Neural crest cell (in vitro differentiated cells): ENCODE measurements at places on chromosomes 2 and 18. TPM values are rescaled to one million over a fixed set of nuclear protein-coding genes. Genes with fewer than 3 reads are reported as not detected.

DNA sequence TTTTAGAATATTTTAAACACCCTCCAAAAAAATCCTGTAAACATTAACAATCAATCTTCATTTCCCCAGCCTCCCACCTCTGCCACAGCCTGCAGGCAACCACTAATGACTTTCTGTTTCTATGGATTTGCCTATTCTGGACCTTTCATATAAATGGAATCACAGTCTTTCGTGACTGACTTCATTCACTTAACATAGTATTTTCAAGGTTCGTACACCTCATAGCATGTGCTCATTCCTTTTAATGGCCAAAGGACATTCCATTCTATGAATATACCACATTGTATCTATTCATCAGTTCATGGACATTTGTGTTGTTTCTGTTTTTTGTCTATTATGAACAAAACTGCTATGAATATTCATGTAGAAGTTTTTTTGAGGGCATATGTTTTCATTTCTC is 48.5 kb downstream of the NAT8 start:
- no peak for DNase-seq

GLI2 gene
- total RNA-seq = 48.8 and 49.1 TPM in 2 replicates

- DNase-seq = no peak
Measured at GRCh38 chr2:80545420-80546210, 241.1 kb upstream of the LRRTM1 start.

- DNase-seq = peak; percentile 4
Measured at GRCh38 chr18:26103579-26103978, 13.2 kb upstream of the SS18 start.

- no peak for DNase-seq
Measured at GRCh38 chr2:10752236-10752635, 30.8 kb downstream of the ATP6V1C2 start.

DNA sequence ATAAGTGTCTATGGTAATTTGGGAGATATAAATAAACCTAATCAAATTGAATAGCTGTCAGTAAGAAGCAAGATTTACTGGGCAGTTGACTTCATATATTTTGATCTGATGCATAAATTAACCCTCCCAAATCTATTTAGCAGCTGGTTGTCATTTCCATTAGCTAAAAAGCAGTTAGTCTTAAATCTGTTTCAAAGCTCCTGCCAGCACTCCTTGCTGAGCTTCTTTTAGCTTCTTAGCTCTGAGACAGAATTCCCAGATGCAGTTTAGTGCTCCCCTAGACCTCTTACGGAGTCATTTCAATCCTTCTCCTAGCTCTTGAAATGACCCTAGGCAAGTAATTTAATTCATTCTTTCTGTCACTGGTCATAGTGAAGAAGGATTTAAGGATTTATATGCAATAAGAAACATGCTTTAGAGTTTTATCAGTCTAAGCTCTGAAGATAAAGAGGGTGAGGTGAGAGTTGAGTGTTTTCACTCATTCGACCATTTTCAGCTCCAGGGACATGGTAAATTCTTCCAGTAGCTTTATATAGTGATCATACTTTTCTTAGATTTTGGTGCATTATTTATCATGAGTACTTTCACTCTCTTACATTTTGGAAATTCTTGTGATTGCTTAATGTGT is 98.9 kb downstream of the PHLPP1 start:
- no peak for DNase-seq

- no peak for DNase-seq
Measured at GRCh38 chr2:176599796-176600485, 330.7 kb downstream of the MTX2 start.

SERPINB3 gene
- total RNA-seq = not detected in 2 replicates

DNA sequence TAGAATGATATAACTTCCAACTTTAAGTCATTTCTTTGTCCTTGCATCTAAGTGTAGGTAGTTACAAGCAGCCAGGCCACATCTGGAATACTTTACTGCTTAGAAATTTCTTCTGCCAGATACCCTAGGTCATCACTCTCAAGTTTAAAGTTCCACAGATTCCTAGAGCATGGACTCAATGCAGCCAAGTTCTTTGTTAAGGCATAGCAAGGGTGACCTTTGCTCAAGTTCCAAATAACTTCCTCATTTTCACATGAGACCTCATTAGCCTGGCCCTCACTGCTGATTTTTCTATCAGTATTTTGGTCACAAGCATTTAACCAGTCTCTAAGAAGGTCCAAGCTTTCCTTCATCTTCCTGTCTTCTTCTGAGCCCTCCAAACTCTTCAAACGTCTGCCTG is 7.8 kb upstream of the UGT1A9 start:
- no peak for DNase-seq

- DNase-seq = no peak
Measured at GRCh38 chr2:25981596-25982272, 563 bp downstream of the KIF3C start.

GRCh38 chr2:172742931-172743540 is 7.4 kb downstream of the RAPGEF4 start:
- DNase-seq = no peak

- no peak for DNase-seq
Measured at GRCh38 chr2:7691961-7692656, 774.9 kb downstream of the RNF144A start.

- DNase-seq = no peak
Measured at GRCh38 chr2:45895241-45895861, 243.9 kb downstream of the PRKCE start.

GRCh38 chr18:64888956-64889355 is 740.1 kb upstream of the LINC00305 start:
- DNase-seq = no peak

DNA sequence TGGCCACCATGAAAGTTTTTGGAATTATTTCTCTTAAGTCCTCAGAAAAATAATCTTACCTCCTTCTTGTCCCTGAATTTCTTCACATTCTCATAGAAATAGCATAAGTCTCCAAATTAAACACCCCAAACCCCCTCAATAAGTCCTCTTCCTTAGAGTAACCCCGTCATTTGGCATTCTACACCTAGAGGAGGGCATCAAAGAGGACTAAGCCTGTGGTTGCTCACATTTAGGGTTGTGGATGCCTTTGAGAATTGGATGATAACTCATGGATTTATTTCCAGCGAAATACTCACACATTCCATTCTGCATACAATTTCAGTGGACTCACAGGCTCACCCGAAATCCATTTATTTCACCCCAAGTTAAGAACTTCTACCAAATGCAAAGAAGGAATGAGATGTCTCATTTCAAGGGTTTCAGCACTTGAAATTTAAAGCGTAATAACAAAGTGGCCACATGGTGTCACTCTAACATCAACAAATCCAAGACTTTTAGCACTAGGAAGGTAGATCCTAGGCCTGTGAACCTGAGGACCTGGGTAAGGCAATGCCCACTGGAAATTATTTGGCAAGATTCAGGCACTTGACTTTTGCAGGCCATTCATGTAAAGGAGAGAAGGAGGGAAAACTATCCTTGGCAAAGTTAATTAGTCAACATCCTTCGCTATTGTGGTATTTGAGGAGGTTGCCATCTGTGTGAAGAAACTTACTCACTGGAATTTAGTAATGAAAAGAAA is 24.6 kb downstream of the DYTN start:
- DNase-seq = peak; percentile 51

TBR1 gene
- total RNA-seq = 0.05 and 0.09 TPM in 2 replicates

DNA sequence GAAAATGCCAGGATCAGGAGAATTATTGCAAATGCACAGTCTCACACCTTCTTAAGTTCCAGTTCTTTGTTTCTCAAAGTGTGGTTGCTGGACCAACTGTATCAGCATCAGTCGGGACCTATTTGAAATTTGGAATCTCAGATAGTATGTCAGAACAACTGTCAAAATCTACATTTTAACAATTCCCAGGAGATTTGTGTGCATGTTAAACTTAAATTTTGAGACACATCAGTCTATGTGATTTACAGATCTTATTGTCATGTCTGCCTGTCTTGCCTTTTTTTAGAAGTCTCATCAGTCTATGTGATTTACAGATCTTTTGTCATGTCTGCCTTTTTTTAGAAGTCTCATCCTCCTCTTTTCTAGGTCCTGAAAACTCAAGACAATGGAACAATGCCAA is 243.6 kb upstream of the MEIS1 start:
- no peak for DNase-seq

DNA sequence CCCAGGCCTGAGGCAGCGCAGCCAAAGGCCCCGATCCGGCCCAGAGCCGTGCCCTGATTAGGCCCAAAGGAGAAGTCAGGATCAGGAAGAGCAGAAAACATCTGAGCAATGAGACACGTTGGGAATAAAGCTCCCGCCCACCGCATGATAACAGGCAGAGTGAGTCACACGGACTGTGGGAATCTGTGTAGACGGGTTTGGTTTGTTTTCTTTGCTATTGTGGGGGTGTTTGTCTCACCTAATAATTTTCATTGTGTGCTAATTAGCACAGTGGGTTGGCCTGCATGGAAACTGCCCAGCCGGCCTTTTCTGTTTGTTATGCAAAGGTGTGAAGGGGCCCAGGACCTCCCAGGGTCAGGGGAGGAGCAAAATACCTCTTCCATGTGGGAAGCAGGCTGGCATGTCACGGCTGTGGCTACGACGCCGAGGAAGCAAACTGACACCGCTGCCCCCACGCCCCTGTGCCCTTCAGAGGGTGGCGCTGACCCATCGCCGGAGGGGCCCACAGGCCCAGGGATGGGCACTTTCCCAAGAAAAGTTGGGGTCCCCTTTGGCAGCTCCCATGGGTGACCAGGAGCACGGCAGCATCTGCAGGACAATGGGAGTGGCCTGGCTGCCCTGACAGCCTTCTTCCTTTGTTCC is 68.4 kb upstream of the CTDP1 start:
- no peak for DNase-seq

DNA sequence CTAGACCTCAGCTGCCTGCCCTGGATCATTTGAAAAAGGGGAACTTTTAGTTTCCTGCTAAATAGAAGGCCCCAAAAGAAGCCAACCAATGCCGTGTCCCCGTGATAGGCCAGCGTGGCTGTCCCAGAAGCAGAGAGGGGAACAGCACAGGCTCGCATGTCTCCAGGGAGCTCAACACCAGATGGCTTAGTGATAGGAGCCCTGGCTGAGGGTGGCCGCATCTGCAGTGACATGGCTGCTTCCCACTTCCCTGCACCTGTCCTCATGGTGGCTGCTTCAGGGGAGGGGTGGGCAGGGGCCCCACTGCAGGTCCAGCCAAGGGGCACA is 79.6 kb downstream of the MBP start:
- DNase-seq = no peak

GRCh38 chr2:233091595-233092375 is 31.6 kb downstream of the INPP5D start:
- no peak for DNase-seq

ESCO1 gene
- total RNA-seq = 15.7 and 16.4 TPM in 2 replicates

DNA sequence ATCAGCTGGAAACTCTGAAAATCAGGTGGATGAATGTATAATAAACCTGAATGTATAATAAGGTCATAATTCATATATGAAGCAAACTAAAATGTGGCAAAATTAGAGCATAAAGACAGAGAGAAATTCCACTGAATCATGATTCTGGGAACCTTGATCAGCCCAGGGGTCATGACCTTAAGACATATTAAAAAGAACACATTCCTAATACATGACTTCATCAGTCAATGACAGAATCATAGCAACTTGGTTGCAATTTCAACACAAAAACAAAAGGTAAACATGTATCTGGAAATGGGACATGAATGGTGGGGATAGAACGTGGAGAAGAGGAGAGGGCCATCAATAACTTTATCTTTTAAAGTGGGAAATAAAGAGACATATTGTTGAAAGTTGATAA is 17.6 kb downstream of the AFF3 start:
- DNase-seq = no peak

DNA sequence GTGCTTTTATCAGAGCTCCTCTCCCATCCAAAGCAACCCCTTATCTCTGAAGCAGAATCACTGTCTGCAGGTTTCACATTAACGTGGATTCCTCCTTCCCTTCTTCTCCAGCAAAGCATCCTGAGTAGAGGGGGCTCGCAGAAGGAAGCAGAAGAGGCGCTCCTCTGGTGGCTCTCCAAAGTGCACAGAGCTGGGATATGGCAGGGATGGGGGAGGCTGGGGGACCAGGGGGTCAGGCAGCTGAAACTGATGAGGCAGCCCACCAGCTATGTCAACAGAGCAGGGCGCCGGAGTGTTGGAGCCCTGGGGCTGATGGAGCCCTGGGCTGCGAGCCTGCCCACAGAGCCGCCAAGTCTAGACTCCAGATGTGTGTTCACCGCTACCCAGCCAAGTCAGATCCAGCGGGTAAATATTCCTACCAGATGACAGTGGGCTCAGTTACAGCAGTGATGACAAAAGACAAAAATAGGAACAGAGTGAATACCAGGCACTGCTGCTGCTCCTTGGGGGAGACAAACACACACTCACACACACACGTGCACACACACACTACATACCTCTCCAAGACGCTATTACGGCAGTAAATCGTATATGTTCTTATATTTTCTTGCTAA is 678.3 kb upstream of the ID2 start:
- DNase-seq = no peak

GRCh38 chr2:136126021-136126420 is 8.1 kb upstream of the CXCR4 start:
- DNase-seq = no peak

HSBP1L1 gene
- total RNA-seq = 0.58 TPM in 1 of 2 replicates, not detected in the other

DNA sequence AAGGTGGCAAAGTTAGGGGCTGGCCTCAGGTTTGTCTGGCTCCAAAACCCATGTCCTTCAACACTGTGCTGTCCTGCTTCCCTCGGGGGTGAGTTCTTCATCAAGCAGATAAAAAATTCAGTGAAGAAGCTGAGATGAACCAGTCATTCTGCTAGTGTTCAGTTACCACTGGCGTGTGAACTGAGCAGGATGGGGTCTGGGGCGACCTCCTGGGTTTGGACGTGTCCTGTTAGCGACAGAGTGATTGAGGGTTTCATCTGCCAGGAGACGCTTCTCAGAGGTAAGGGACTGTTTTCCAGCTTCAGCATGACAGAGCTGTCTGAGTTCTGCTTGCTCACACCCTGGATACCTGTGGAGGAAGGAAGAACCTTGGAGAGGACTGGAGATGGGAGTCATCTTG is 14.6 kb downstream of the CEP68 start:
- no peak for DNase-seq

GRCh38 chr2:161881465-161881864 is 192.6 kb downstream of the DPP4 start:
- no peak for DNase-seq

DNA sequence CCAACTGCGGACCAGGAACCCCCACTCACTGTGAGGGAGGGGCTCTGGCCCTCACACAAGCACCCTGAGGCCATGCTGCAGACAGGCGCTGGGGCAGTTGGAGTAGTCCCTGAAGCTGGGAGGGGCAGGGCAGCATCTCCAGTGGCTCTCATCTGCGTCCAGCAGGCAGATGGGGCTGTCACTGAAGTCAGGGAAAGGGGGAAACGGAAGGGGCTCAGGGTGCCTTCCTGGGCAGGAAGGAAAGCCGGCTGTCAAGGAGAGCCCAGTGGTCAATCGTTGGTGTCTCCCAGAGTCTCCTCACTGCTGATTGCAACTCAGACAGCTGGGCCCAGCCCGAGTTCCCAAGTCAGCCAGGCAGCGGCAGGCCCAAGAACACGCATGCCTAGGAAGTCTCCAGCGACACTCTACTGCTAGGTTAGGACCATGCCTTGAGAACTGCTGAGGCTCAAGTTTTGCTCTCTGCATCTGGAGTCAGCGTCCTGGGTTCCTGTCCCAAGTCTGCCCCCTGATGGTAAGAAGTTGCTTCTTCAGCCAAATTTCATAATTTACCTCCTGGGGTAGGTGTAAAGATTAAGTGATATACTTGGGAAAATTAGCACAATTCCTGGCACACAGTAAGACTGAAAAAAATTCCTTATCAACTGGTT is 27.4 kb upstream of the NMUR1 start:
- peak; percentile 21 for DNase-seq

- no peak for DNase-seq
Measured at GRCh38 chr2:234450431-234451124, 46.3 kb downstream of the ARL4C start.
